Mesothelial cell of epicardium (in vitro differentiated cells): ENCODE measurements at places on chromosomes 11 and 22.
A peak's percentile ranks its signal among the peaks of the same experiment; 100 is the strongest.

GRCh38 chr11:117011541-117011898, 86.7 kb downstream of the SIK3 start:
- no peak for DNase-seq

- DNase-seq: no peak
Observed at GRCh38 chr11:68021167-68021787, 9.2 kb upstream of the NDUFS8 start.

DNA sequence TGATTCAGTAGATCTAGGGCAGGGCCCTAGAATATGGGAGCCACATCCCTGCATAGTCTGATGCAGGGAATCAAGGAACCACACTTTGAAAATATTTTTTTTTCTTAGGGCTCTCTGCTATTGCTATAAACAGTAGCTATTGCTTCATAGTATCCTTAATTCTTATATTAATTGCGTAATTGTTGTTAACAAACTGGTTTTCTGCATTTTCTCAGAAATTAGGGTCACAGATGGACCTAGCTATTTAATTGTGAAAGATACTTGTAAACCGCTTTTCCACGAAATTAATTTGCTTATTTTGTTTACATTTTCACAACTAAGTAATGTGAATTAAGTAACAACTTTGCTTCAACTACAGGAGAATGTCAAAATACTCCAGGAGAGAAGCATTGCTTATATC, 34.1 kb downstream of the NAALAD2 start:
- no peak for DNase-seq

DNA sequence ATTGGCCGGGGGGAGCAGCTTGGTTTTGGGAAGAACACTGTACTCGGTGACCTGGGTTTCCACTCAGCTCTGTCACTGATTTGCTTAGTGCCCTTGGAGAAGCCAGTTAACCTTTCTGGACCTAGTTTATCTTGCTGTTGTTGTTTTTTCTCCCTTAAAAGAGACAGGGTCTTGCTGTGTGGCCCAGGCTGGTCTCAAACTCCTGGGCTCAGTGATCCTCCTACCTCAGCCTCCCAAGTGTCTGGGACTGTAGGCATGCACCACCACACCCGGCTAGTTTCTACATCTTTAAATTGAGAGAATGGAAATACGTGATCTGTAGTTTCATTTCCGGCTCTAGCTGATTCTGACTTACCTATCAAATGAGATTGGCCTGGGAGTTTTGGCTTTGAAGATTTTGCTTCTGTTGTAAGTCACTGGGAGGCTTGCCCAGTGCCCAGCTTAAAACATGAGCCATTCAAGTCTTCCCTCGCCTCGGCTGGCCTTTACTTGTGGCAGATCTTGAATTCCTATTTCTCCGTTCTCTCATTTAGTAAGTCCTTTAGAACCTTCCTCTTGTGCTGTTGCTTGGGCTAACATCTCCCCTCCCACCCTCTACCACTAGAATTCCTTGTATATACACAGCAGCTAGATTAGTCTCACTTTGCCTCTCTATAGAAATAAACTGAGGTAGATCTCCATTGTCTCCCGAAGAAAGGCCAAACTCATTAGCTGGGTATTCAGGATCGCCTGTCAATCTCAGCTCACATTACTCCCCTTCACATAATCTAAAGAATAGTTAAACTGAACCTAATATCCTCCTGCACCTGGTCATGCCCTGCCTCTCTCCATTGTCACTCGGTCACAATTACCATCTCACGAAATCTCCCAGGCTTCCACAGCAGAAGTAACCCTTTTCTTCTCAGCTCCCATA, 87.7 kb upstream of the SLC25A18 start:
- no peak for DNase-seq

DNA sequence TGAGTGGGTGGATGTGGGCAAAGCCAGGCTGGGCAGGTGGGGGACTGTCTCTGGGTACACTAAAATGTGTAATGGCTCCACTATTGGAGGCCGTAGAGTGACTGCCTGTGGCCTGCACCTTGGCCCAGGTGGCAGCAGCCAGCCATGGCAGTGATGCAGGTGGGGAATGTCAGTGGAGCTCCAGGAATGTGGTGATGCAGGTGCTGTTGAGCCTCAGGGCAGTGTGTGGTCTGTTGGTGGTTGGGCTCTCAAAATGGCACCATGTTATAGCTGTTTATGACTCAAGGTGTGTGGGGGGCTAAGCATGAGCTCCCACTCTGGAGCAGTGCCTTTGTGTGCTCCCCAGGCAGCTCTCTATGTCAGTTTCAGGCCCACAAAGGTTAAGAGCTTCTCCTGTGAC, 40.2 kb upstream of the CCDC90B start:
- DNase-seq: no peak

GRCh38 chr22:38251341-38251692, 21.5 kb downstream of the TMEM184B start:
- DNase-seq: no peak

- DNase-seq: no peak
Observed at GRCh38 chr22:49259839-49260615, 567.6 kb downstream of the BRD1 start.

GRCh38 chr11:76648061-76648460, 22.5 kb downstream of the LRRC32 start:
- DNase-seq: peak; percentile 22

GRCh38 chr11:88484873-88485621, 147.5 kb upstream of the CTSC start:
- DNase-seq: no peak

- DNase-seq: no peak
Observed at GRCh38 chr22:22565981-22566380, 6.9 kb upstream of the PRAME start.

GRCh38 chr22:37021710-37022482, 2.4 kb downstream of the MPST start:
- DNase-seq: no peak

DNA sequence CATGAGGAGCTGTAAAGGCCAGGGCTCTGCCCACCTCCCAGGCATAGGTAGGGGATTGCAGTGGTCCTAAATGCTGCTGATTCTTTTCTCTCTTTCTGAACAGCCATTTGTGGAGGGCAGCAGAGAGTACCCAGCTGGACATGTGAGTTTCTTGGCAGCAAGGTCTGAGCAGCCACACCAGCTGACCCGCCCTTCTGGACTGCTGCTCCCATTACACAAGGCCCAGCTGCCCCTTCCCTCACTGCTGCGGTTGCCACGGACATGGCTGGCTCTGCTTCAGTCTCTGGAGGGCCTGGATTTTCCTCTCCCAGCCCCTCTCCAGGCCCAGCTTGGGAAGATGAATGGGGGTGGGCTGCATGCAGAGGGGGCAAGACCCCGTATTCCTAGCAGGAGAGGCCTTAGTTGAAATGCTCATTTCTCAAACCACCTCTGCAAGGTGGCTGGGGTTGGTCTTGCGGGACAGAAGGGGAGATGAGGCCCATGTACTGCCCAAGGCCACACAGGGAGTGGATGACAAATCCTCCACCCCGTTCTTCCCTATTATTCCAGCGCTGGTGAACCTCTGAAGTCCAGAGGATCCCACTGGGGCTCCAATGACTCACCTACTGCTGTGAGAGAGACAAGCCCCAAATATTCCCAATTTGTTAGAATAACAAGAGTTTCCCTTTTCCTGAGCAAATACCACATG, 4.6 kb downstream of the LGALS12 start:
- DNase-seq: no peak

- no peak for DNase-seq
Observed at GRCh38 chr11:93520726-93521509, 22.3 kb downstream of the SMCO4 start.

GRCh38 chr11:109304159-109304558, 117.8 kb upstream of the C11orf87 start:
- DNase-seq: no peak

GRCh38 chr11:111703576-111703975, 62.6 kb downstream of the PPP2R1B start:
- DNase-seq: no peak

GRCh38 chr11:10324474-10324873, 19.6 kb downstream of the ADM start:
- DNase-seq: no peak

- no peak for DNase-seq
Observed at GRCh38 chr11:122755409-122755808, 82.9 kb upstream of the CRTAM start.

- peak; percentile 74 for DNase-seq
Observed at GRCh38 chr11:82733444-82734119, at the start of gene FAM181B. Gene FAM181B (minus strand): TSS chr11:82733864. CDS start chr11:82733729, 135 bp downstream.

- DNase-seq: no peak
Observed at GRCh38 chr11:36254713-36255112, 34.5 kb downstream of the COMMD9 start.

DNA sequence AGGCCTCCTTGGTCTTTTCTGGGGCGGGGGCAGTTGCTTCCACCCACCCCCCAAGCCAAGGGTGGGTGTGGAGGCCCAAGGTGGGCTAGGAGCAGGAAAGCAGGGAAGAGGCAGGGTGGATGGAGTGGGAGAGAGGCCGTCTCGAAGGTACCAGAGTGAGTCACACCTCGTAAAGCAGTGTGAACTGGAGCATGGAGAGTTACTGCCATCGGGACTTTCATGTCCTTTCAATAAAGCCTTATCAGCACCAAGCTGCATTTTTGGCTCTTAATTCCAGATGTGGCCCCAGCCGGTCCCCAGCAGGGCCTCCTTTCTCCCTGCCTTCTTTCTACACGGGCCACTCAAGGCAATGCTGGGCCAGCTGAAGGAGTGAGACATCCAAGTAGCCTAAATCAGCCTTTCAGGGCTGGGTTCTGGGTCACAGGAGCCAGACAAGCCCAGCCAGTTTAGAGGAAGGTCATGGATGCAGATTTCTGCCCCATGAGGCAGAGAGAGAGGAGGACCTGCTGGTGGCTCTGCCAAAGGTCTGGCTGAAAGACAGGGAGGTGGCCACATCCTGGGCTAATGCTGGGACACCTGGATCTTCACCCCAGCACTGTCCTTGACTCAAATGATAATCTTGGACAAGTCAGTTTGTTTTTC, 59.0 kb upstream of the CD82 start:
- no peak for DNase-seq

DNA sequence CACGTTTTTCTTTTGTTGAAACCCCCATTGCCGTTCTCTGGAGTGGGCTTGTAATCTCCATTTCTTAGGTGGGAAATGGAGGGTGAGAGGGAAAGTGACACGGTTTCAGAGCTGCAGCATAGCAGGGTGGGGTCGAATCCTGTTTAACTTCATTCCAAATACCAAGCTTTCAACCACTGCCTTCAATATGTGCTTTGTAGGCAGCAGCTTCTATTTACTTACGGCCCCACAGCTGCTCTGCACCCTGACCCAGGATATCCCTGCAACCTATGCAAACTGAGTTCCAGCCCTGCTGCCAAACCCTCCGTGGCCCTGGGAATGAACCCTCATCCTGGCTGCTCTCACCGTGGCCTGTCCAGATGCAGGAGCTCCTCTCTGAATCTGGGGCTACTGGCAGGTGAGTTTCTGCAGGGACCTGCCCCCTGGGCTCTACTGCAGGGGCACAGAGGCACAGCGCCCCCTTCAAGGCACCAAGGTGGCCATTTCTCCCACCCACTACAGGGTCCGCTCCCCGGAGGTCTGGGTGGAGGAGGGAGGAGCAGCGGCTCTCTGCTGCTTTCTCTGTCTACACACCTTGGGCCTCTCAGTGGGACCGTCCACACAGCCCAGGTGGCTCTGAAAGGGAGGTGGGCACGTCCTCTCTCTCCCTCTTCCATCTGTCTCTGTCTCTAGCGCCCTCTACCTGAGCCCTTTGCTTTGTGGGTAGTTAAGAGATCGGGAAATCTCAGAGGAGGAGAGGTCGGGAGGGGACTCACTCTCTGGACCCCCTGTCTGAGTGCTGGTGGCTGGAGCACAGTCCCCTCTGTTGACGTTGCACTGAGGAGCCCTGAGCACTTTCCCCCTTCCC, 279.1 kb downstream of the BRD1 start:
- no peak for DNase-seq

- DNase-seq: no peak
Observed at GRCh38 chr11:73537969-73538368, 59.9 kb downstream of the FAM168A start.

GRCh38 chr11:10897150-10897549, 39.3 kb upstream of the ZBED5 start:
- DNase-seq: no peak

GRCh38 chr22:47119181-47119580, 356.7 kb downstream of the TBC1D22A start:
- DNase-seq: no peak

- no peak for DNase-seq
Observed at GRCh38 chr11:122910775-122911174, 28.2 kb downstream of the JHY start.

GRCh38 chr22:24965822-24966626, 13.5 kb downstream of the KIAA1671 start:
- DNase-seq: no peak

DNA sequence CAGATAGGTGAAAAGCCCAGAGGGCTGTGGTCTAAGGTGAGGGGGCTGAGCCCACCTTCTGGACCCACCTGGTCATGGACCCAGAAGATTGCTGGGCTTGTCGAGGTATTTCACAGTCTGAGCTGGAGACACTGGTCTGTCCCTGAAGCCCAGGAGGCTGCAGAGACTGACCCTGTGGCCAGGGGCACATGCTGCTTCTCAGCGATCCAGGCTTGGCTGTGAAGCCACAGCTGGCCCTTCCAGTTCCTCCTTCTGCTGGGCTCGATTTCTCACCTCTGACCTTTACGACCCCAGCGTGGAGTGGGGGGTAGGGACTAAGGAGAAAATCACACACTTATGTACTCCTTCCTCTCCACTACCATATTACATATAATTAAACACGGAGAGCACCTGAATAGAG, 88.5 kb downstream of the NECTIN1 start:
- DNase-seq: no peak

GRCh38 chr11:45155058-45155551, 8.7 kb downstream of the PRDM11 start:
- no peak for DNase-seq

DNA sequence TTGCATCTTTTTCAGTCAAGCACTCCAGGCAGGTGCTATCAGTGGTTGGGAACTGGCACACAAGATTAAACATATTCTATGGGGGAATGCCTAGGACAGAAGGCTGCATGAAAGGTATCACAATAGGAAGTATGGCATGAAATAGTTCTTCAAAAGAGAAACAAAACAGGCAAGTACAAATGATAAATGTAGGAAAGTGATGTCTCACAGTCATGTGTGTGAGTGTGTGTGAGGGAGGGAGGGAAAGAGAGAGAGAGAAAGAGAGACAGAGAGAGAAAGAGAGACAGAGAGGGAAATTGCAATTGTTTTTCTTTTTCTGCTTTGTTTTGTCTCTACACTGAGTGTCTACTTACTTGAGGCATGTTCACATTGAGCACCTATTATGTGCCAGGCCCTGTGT, 456.3 kb downstream of the MIAT start:
- no peak for DNase-seq

- DNase-seq: no peak
Observed at GRCh38 chr11:2027708-2028107, 30.1 kb upstream of the H19 start.

- DNase-seq: no peak
Observed at GRCh38 chr11:19245351-19245750, 4.6 kb upstream of the E2F8 start.

DNA sequence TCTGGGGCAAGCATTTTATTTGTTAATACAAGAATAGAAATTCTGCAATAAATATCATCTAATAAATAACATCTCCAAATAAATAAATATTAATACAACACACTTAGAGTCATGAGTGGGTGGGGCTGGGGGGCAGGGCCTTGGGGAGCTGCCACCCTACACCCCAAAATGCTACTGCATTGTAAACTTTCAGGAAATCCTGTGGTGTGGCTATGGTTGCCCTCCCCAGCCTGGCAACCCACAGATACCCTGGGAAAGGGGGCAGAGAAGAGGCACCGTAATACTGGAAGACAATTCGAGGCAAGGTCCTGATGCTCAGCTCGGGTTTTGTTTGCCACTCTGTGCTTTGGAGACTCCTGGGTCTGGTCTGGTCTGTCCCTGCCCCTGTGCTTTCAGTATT, 9.2 kb downstream of the CLCF1 start:
- DNase-seq: no peak
